ENCODE measurements at places on chromosomes 7 and 10.

- no peak for DNase-seq
These were observed 44.2 kb downstream of the FEZF1 start for GRCh38 chr7:122260336-122260735.

GRCh38 chr7:3000566-3000965 lies 43.1 kb downstream of the CARD11 start:
- DNase-seq = no peak

GRCh38 chr10:74677951-74678350 lies 148.4 kb upstream of the KAT6B start:
- DNase-seq = no peak

GRCh38 chr10:132418527-132419416 lies 21.8 kb downstream of the PWWP2B start:
- DNase-seq = no peak

GRCh38 chr7:144503215-144503614 lies 99.7 kb upstream of the NOBOX start:
- DNase-seq = no peak

- DNase-seq = no peak
These were observed 141.9 kb upstream of the MKI67 start for GRCh38 chr10:128268015-128268722.

DNA sequence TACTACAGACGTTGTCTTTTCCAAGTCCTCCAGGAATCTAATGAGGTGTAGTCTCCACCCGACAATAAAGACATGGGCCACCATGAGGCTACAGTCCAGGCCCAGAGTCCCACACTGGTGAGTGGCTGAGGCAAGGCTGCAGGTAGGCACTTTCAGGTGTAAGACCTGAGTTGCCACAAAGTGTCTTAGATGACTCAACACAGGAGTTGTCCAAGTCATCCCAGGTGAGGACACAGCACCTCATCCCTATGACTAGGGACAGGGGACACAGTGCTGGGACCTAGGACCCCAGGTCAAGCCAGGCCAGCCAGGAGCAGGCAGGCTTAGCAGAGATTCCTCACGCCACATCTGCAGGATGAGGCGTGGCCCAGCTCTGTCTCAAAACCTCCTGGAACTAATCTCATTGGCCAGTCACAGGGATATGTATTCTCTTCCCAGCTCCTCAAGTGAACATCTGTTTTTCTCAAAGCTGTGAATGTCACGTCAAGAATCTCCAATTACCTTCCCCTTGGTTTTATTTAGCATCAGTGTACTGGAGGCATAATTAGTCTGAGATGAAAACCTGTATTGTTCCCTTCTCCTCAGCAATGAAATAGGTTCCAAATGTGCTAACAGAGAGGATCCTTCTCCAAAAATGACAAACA lies 254.6 kb downstream of the GRID1 start:
- DNase-seq = no peak

DNA sequence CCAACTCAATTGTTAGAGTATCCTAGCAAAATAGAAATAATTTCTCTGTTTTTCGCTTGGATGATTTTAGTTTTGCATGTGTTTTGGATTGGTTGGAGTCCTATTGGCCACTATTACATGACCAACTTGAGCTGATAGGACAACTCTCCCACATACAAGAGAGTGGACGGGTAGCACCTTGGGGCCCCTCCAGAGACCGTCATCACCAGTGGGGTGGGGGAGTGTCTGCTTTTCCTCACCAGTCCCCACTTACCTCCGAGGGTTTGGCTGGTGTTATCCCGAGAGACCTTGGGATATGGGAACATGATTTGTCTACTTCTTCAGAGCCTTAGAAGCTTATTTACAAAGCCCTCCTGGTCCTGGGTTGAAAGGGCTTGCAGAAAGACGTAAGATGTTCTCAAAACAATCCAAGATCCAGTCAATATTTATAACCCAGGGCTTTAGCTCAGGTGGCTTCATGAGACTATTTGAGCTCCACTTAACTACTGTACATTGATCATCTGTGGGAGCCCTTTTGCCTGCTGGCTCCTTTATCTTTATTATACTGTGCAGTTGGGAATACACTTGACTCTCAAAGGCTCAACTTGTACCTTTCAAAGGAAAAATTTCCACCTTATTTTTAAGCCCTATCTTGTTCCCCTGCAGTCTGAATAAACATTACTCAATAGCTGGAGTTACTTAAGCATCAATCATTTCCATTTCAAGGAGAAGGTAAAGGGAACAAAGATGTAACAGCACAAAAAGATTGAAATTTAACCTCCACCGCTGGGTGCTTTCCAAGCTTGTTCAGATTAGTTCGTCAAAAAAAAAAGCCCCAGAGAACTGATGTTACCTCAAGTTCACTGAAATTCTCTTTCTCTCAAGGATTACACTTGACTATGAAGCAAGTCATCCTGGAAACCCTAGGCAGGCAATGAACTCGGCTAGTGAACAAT lies 119.7 kb downstream of the WDR11 start:
- DNase-seq = no peak

DNA sequence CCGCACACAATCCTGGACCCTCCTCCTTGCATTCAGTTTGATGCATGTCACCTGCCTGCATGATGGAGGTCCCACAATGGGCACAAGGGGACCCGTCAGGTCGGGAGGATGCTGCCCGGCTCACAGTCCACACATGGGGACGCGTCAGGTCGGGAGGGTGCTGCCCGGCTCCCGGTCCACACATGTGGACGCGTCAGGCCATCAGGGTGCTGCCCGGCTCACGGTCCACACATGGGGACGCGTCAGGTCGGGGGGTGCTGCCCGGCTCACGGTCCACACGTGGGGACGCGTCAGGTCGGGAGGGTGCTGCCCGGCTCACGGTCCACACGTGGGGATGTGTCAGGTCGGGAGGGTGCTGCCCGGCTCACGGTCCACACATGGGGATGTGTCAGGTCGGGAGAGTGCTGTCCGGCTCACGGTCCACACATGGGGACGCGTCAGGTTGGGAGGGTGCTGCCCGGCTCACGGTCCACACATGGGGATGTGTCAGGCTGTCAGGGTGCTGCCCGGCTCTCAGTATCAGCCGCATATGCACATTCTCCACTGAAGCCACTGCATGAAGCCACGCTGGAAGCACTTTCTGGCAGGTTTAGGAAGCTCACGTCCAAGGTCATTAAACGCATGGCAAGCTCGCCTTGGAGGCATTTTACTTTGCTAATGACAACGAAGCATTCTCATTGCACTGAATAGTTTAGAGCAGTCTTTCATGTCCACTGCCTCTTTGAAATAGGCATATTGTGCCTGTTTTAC lies 50.3 kb downstream of the DIP2C start:
- no peak for DNase-seq

- no peak for DNase-seq
These were observed 55.7 kb downstream of the ANKMY2 start for GRCh38 chr7:16589881-16590280.

GRCh38 chr10:1744524-1744923 lies 7.2 kb upstream of the ADARB2 start:
- no peak for DNase-seq

DNA sequence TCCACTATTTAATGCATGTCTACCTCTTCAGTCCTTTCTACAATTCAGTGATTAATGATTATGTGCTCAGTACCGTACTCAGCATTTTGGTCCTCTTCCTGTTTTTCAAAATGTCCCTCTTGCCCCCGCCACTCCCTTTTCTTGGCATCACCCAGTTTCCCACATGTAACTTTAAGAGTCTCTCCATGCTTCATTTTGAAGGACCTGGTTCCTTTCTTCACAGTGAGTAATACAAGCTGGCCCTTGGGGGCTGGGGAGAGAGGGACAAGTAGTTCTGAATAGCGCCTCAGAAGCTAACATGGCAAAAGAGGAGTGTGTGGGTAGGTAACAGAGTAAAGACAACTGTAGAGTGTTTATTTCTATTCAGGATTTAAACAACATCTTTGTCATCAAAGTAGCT lies 34.6 kb upstream of the SLIT1 start:
- no peak for DNase-seq

DNA sequence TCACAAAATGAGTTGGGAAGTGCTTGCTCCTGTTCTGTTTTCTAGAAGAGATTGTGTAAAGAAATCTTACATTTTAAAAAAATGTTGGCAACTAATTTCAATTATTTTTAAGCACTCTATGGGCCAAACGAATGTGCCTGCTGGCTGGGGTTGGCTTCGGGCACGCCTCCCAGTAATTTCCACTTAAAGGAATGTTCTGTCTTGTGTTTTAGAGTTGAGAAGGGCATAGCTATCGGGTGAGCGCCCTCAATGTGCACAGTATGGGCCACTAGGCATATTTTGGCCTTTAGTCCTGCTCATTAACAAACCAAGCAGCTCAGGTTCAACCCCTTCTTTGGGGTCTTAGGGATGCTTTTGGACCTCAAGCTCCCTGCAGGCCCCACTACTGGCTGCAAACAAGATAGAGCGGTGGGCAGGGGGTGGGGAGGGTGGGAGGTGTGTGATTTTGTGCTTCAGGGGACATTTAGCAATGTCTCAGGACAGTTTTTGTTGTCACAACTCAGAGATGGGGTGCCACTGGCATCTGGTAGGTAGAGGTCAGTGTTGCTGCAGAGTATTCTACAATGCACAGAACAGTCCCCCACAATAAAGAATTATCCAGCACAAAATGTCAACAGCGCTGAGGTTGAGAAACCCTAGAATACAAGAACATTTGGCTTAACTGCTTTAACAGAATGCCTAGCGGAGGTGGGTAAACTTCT lies 40.7 kb downstream of the TACC2 start:
- no peak for DNase-seq
